ENCODE measurements at places on chromosomes 6 and 20.

DNA sequence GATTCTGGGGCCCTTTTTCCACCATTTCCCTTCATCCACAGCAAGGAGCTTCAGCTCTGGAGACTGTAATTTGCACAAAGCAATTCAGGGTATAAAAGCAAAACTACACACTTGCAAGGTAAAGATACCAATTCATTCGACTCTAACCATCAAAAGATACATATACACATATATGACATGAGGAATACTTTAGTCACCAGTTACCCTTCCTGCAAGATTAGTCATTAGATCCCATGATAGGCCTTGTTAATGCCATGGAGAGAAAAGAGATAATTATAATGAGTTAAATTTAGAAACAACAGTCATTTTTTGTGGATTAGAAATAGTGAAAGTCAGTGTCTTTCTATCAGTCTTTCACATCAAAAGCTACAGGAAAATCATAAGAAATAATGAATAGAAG is 204.2 kb downstream of the KCNQ5 start:
- DNase-seq = no peak

DNA sequence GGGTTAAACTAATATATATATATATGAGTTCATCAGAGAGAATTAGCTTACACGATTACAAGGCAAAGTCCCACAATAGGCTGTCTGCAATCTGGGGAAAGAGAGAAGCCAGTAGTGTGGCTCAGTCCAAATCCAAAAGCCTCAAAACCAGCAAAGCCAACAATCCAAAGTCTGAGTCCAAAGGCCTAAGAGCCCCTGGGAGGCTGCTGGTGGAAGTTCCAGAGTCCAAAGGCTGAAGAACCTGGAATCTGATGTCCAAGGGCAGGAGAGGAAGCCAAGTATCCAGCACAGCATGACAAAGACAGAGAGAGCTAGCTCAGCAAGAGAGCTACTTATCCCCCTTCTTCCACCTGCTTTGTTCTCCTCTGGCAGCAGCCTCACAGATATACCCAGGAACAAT is 274.7 kb upstream of the ID4 start:
- no peak for DNase-seq

GRCh38 chr20:41169162-41169690 is 31.9 kb downstream of the PLCG1 start:
- DNase-seq = no peak

DNA sequence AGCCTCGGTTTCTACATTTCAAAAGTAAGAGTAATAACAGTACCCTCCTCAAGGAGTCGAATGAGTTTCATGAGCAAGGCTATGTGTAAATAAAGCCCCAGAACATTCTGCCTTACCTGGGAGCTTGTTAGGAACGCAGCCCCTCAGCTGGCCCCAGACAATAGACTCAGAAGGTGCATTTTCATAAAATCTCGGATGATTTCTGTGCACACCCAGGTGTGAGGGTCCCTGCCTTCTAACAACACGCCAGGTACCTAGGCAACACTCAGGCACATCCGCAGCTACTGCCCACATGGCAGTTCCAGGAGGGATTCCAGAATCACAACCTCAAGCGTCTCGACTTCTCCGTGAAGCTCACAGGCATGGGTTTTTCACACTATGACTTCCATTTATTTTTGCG is 226.5 kb upstream of the CDH4 start:
- DNase-seq = no peak

DNA sequence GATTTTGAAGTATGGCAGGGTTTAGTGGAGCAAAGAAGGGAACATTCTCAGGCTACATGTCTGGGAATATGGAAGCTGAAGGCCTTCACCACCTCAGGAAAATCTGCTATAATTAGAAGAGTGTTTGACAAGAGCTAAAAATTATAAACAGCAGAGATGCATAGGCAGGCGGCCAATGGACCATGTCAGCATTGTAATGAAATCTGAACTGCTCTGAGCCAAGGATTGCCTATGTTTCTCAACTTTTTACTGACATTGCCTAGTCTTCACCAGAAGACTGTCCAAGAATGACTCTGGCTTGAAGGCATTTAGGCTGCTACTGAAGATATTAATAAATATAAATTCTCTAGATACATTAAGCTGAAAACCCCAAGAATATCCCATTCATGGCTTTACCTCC is 84.1 kb downstream of the C6orf52 start:
- DNase-seq = no peak

- DNase-seq = no peak
Measured at GRCh38 chr6:16358531-16359138, 120.2 kb downstream of the GMPR start.

DNA sequence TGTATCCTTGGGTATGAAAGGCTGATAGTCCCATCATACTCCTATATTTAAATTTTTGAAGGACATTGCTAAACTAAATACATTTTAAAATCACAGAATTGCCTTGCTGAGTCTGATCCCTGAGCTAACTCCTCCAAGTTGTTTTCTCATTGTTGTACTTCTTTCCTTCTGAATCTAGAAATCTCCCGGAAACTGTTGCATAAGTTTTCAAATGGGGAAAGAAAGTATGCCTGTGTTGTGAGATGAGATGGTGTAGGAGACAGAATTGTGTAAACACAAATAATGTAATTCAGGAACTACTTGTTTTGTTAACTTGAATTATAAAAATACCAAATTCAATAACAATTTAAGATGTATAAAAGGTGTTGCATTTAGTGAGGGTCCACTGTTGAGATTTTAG is 7.3 kb downstream of the PNRC1 start:
- no peak for DNase-seq
